T47D (cell line): ENCODE measurements at places on chromosomes 12 and 14.
A peak's percentile ranks its signal among the peaks of the same experiment; 100 is the strongest.

DNA sequence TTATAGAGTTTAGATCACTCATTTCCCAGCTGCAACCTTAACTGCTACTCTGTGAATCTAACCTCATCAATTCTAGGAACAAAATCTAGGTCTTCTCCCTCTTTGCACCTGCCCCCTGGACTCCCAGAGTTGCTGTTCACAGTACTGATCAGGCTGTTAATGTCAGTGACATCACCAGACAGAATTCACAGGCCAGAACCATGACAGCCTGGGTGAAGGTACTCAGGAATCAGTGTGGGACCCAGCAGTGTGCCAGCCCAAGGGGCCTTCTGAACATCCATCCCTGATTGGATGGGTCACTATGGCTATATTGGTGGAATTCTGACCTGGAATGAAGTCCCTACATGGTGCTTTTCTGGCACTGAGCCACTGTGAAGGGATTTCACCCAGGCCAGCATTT lies 72.8 kb downstream of the CLMN start:
- no peak for DNase-seq

DNA sequence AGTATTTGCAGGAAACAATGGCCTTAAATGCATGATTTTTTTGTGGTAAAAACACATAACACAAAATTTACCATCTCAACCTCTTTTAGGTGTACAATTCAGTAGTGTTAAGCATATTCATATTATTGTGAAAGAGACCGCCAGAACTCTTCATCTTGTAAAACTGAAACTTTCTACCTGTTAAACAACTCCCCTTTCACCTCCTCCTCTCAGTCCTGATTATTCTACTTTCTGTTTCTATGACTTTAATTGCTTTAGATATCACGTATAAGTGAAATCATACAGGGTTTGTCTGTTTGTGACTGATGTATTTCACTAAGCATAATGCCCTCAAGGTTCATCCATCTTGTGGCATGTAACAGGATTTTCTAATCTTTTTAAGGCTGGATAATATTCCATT lies 353.4 kb downstream of the ADAMTS20 start:
- DNase-seq: no peak

- no peak for DNase-seq
These were observed 2.9 kb downstream of the ARHGDIB start for GRCh38 chr12:14958361-14959125.

- no peak for DNase-seq
These were observed 11.7 kb upstream of the CCDC177 start for GRCh38 chr14:69586404-69586803.

DNA sequence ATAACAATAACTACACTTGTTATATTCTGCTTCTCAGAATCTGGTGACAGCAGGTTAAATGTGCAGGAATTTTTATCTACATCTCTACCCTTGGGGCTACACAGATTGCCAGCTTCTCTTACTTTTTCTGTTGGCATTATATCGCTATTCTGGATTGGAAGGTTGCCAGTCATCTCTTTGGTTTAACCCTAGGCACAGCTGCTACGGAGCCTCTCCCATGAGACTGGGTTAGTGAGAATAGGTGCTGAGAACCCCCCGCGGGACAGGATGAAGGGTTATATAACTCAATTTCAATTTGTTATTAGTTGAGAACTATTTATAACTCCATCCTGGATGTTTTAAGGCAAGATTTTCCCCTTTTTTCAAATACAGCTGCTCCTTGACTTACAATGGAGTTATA lies 73.1 kb downstream of the ACADS start:
- no peak for DNase-seq

DNA sequence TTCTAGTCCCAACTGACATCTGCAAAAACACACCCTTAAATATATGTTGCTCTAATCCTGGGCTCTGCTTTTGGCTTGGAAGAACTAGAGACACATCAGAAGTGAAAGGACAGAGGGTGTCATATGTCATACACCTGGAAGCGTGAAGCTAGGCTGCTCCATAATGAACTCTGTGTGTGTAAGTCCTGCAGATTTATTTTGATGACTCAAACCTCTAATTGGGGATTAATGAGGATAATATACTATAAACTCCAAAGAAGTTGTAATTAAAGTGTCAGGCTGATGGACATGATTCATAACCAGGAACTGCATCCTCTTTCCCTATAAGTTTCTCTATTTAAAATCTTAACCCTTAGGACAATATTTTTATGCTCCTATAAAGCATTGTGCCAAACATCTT lies 4.4 kb upstream of the KCNK10 start:
- no peak for DNase-seq

DNA sequence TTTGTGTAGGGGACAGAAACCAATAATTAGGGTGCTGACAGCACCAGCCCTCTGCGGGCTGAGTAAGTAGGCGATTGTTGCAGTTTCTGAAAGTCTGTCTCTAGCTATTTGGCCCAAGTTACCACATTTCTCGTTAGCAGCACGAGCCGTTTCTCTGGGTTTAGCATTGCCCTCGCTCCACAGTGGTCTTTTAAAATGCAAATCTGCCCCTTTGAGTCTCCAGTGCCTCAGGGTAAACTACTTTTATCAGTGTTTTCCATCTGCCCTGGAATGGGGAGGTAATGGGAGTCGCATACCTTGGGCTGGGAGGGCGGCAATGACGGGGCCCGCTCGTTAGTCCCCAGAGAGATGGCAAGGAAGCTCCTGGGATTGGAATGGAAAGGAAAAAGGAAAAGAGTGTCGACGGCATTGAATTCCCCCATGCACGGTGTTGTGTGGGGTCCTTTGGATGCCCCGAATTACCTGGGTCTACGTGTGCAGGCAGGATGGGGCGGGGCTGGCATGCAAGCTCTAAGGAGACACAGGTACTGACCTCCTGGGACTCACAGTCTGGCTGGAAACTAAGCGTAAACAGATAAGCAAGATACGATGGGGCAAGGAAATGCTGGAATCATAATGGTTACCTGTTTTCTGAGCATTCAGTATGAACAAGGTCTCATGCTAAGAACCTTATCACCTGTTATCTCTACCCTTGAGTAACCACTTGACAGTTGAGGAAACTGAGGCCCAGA lies 131.8 kb upstream of the MAP1LC3B2 start:
- DNase-seq: no peak

DNA sequence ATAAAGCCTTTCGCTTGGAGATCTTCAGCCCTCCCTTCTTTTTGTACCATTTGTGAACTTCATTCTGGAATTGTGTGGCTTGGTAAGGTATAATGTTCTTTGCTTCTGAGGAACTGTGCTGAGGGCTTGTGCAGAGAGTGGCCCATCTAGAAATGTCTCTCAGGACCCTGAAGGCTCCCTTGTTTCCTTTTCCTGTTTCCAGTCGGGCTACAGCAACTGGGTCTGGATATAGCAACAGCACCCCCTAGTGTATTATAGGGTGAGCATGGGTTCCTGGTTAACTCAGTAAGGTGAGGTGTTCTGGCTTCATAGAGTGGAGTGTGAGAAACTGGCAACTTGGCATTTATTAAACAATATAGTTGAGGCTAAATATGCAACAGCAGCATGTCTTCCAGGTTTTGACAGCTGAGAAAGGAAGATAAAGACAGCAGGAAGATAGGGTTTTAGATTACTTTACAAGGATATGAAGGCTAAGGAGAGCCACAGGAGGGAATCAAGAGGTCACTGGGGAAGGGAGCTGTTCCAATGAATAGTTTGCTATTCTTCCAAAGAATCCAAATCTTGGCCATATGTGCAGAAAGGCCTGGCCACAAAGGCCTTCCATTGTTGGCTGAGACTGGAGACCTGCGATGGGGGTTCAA lies 49.1 kb upstream of the RNU6-8 start:
- DNase-seq: peak; percentile 88

- DNase-seq: no peak
These were observed 11.9 kb downstream of the MYH6 start for GRCh38 chr14:23396126-23396525.

DNA sequence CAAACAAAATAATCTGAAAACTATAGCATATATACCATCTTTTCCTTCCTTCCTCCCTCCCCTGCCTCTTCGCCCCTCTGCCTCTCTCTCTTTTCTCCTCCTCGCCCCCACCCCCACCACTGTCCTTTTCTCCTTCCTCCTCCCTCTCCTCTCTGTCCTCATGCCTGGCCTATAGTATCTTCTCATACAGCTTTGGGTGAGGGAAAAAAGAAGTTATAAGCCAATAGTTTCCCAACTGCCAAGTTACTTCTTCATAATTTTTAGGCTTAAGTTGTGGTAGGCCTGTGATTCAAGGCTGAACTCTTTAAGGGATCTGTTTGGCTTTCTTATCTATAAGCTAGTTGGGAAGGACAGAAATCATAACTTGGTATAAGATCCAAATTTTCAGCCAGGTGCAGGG lies 9.1 kb downstream of the TMED10 start:
- no peak for DNase-seq

GRCh38 chr14:101404426-101405170 lies 156.7 kb upstream of the DIO3 start:
- peak; percentile 23 for DNase-seq

GRCh38 chr12:119460876-119461275 lies 126.3 kb downstream of the CCDC60 start:
- DNase-seq: no peak

GRCh38 chr12:110337912-110338710 lies 57.1 kb downstream of the ATP2A2 start:
- DNase-seq: no peak

- DNase-seq: no peak
These were observed 11.3 kb downstream of the VASH1 start for GRCh38 chr14:76772300-76773187.

GRCh38 chr14:37051680-37052079 lies 120.7 kb downstream of the SLC25A21 start:
- DNase-seq: no peak

DNA sequence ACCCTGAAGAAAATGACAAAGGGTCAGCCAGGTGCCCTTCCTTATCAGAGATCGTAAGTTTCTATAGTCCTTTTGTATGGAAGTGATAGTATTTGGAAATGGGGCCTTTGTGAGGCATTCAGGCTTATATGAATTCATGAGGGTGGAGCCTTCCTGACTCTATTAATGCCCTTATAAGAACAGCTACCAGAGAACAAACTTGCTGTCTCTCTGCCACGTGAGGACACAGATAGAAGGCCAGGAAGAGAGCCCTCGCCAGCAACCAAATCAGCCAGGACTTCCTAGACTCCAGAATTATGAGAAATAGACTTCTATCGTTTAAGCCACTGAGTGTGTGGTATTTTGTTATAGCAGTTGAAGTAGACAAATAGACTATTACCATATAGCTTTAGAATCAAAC lies 36.7 kb downstream of the TRMT5 start:
- DNase-seq: no peak

- DNase-seq: peak; percentile 73
These were observed 28.4 kb upstream of the MON2 start for GRCh38 chr12:62438098-62438692.
